Mesothelial cell of epicardium (in vitro differentiated cells): ENCODE measurements at places on chromosomes 7 and 10. TPM values are rescaled to one million over a fixed set of nuclear protein-coding genes. Genes with fewer than 3 reads are reported as not detected.

The HOXA11 gene
- total RNA-seq: 3.3 to 4.2 TPM (median 3.9 TPM) in 3 replicates

The COL26A1 gene
- 105 to 110 TPM (median 109 TPM) in 3 replicates for total RNA-seq

The NPC1L1 gene
- 0.07 to 0.20 TPM in 2 of 3 replicates, not detected in the other for total RNA-seq

The MYH16 gene
- 0.09 TPM in 1 of 3 replicates, not detected in the others for total RNA-seq

The DENND2A gene
- 31.9 to 38.0 TPM (median 32.3 TPM) in 3 replicates for total RNA-seq

The TIMM23 gene
- 52.0 to 59.1 TPM (median 55.4 TPM) in 3 replicates for total RNA-seq

The C10orf105 gene
- total RNA-seq: 0.11 to 0.25 TPM (median 0.18 TPM) in 3 replicates

The UTF1 gene
- not detected in 3 replicates for total RNA-seq

The UNC5B gene
- 84.8 to 91.5 TPM (median 85.7 TPM) in 3 replicates for total RNA-seq

The UPP1 gene
- total RNA-seq: 4.3 to 5.0 TPM (median 4.4 TPM) in 3 replicates

The AFAP1L2 gene
- 4.0 to 5.7 TPM (median 5.7 TPM) in 3 replicates for total RNA-seq

The CTAGE8 gene
- 4.5 to 6.4 TPM (median 6.2 TPM) in 3 replicates for total RNA-seq

The SSC4D gene
- total RNA-seq: 22.4 to 26.2 TPM (median 25.2 TPM) in 3 replicates

The WNT16 gene
- total RNA-seq: 0.49 to 0.86 TPM (median 0.61 TPM) in 3 replicates

The PTPRZ1 gene
- 2.8 to 3.4 TPM (median 3.0 TPM) in 3 replicates for total RNA-seq

The OR2A2 gene
- not detected in 3 replicates for total RNA-seq

The MEOX2 gene
- total RNA-seq: 0.09 TPM in 1 of 3 replicates, not detected in the others

The HMX3 gene
- not detected in 3 replicates for total RNA-seq

The MYPN gene
- total RNA-seq: not detected in 3 replicates

The ASB10 gene
- total RNA-seq: not detected in 3 replicates

The PAPOLB gene
- total RNA-seq: 0.11 to 0.22 TPM (median 0.20 TPM) in 3 replicates

The ITGA8 gene
- 19.2 to 21.8 TPM (median 21.7 TPM) in 3 replicates for total RNA-seq

The CPEB3 gene
- 2.6 to 3.0 TPM (median 2.6 TPM) in 3 replicates for total RNA-seq

The CAV1 gene
- 2.6 to 3.4 TPM (median 2.7 TPM) in 3 replicates for total RNA-seq

The COL28A1 gene
- 1.6 to 1.8 TPM (median 1.7 TPM) in 3 replicates for total RNA-seq

The OR2A1 gene
- 0.24 to 0.27 TPM (median 0.27 TPM) in 3 replicates for total RNA-seq

The PRSS1 gene
- total RNA-seq: not detected in 3 replicates

The VWA2 gene
- 14.4 to 15.0 TPM (median 14.7 TPM) in 3 replicates for total RNA-seq

The ZNF853 gene
- total RNA-seq: 22.7 to 23.5 TPM (median 22.9 TPM) in 3 replicates

The PHTF2 gene
- 36.1 to 38.2 TPM (median 37.5 TPM) in 3 replicates for total RNA-seq
